ENCODE measurements at places on chromosomes 4 and X.

DNA sequence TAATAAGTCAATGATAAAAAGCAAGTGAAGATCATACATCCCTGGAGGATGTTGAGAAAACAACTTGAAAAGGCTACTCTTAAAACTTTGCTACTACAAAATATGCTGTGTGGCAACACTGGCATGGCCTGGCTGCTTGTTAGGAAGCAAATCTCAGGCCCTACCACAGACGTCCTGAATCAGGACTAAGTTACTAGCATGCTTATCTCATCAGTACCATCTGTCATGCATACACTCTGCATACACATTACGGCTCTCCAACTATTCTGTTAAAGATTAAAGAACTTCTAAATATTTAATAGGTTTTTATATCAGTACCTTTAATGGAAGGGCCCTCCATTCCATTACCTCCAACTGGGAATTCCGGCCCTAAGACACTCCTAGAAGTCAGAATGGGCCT, 8.2 kb downstream of the PAPSS1 start:
- DNase-seq = peak; percentile 80

DNA sequence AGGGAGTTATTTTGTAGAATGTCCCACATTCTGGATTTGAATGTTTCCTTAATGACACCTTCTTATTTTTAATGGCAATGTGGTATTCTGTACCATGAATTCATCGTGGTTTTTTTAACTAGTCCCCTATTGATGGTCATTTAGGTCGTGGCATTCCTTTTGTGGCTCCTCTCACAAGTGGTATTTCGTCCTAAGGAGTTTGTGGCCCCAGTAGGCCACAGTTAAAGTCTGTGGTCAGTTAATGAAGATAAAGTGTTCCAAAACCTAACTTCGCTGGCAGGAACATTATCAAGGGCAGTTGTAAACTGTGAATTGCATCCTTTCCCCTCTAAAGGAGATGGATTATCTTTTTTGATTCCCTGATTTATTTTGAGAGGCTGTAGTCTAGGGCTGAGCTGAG, 133.2 kb downstream of the TMEM164 start:
- DNase-seq = no peak

- no peak for DNase-seq
Measured at GRCh38 chrX:49996474-49996873, 74.1 kb downstream of the CLCN5 start.

- DNase-seq = no peak
Measured at GRCh38 chr4:170464614-170465197, 374.9 kb upstream of the AADAT start.

Measured in DMS 273 treated with DMSO at 0.1 percent for 48 hours (cell line).